ENCODE measurements at places on chromosomes 2 and 18.

DNA sequence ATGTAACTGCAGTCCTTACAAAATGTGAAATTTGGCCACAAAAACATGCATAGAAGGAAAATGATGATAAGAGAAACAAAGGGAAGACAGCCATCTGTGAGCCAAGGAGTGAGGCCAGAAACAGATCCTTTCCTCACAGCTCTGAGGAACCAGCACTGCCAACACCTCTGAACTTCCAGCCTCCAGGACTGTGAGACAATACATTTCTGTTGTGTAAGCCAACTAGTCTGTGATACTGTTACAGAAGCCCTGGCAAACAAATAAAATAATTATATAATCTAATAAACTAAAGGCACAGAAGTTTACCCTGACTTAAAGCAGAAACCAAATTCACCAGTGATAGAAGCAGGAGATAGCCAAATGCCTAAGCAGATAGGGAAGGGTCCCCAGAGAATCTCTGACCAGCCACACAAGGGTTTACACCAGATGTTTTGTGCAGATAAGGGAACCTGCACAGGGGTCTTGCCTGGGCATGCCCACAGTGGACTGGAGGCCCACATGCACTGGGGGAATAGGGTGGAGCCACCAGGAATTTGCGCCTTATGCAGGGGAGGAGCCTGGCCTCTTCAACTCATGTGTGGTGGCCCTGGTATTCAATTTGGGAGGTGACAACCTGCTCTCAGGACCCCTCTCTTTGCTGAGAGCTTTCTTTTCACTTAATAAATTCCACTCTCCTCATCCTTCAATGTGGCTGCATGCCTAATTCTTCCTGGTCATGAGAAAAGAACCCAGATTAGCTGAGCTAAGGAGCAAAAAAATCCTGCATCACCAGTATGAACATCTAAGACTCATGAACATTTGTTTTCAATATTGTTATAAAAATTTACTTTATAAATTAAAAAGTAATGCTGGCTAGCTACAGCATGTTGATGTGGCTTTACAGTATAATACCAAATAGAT, 3.8 kb upstream of the GCC2 start:
- DNase-seq: no peak

DNA sequence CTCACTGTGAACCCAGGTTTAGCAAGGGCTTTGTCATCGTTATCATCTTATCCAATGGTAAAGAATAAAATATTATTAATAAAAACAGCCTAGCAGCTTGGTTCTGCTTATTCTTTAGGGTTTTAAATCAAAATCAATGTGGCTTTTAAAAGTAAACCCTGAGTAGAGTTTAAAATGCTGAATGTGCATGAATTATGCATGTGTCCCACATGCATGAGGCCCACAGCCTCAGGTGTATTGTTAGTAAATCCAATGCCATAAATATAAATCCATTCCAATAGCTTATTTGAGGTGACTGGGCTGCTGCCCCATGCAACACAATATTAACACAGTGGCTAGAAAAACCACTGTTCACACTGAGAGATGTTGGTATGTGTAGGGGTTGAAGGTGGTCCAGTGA, 254.1 kb downstream of the HNMT start:
- no peak for DNase-seq

GRCh38 chr18:79553154-79553553, 126.4 kb upstream of the CTDP1 start:
- DNase-seq: no peak

- DNase-seq: peak; percentile 59
These were observed 112.0 kb downstream of the CYP26B1 start for GRCh38 chr2:72035518-72036172.

DNA sequence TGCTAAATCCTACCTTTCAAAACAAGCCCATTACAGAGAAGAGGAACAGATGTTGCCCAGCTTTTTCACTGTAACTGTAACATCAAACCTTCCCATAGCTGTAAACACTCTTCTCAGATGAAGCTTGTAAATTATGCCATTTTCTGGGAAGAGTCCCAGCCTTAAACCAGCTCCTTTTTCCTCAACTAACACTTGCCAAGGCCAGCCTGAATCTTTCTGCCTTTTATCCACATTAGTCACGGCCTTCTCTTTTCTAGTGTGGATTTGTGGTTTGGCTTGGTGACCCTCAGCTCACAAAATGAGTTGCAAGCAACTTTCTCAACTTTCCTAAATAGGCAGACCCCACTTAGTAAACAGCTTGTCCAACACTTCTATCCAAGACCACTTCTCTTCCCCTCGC, 90.2 kb downstream of the CABLES1 start:
- DNase-seq: no peak

- DNase-seq: no peak
These were observed 817.1 kb upstream of the FSHR start for GRCh38 chr2:49971453-49971852.

- no peak for DNase-seq
These were observed 274.7 kb downstream of the ZNF521 start for GRCh38 chr18:25077038-25077943.

GRCh38 chr2:180716186-180717180, 263.9 kb upstream of the UBE2E3 start:
- DNase-seq: no peak

GRCh38 chr2:64853306-64853705, 135.9 kb upstream of the SLC1A4 start:
- no peak for DNase-seq

GRCh38 chr2:212330263-212330662, 208.3 kb downstream of the ERBB4 start:
- DNase-seq: no peak

GRCh38 chr2:48380208-48380607, 149.7 kb upstream of the STON1 start:
- no peak for DNase-seq

GRCh38 chr2:138615257-138615656, 113.7 kb downstream of the SPOPL start:
- peak; percentile 78 for DNase-seq

GRCh38 chr2:190875891-190876290, 4.7 kb upstream of the GLS start:
- DNase-seq: no peak

GRCh38 chr18:72799106-72799505, 68.7 kb downstream of the NETO1 start:
- DNase-seq: no peak

DNA sequence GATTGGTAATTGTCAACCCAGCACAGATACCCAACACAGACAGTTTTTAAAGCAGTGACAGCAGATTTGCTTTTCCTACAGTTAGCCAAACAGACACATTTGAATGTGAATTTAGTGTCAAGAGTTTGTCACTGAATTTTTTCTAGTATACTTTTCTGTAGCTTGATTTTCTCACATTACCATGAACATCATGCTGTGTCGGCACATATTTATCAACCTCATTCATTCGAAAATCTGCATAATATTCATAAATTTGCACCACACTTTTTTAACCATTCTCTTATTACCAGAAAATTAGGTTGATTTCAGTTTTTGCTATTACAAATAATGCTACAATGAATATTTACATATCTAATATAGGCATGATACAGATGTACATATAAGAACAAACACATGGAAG, 27.0 kb upstream of the DSG3 start:
- no peak for DNase-seq

DNA sequence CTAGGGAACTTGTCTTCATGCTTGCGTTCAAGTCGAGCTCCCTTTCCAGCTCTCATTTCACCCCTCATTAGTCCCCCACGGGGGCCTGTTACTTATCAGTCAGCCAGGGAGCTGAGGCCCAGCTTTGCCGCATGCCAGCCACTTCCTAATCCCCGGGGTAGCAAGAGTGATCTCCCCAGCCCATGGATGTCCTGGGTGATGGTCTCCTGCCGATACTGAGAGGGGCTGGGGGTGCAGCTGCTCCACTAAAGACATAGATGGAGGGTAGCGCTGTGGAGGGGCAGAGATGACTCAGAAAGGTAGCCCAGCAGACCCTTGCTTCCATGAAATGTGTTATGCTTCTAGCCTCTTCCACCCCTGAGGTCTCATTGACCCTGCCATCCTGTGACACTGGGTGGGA, 314.0 kb upstream of the EPAS1 start:
- no peak for DNase-seq

- DNase-seq: no peak
These were observed 23.5 kb downstream of the TRPM8 start for GRCh38 chr2:233940376-233941276.

DNA sequence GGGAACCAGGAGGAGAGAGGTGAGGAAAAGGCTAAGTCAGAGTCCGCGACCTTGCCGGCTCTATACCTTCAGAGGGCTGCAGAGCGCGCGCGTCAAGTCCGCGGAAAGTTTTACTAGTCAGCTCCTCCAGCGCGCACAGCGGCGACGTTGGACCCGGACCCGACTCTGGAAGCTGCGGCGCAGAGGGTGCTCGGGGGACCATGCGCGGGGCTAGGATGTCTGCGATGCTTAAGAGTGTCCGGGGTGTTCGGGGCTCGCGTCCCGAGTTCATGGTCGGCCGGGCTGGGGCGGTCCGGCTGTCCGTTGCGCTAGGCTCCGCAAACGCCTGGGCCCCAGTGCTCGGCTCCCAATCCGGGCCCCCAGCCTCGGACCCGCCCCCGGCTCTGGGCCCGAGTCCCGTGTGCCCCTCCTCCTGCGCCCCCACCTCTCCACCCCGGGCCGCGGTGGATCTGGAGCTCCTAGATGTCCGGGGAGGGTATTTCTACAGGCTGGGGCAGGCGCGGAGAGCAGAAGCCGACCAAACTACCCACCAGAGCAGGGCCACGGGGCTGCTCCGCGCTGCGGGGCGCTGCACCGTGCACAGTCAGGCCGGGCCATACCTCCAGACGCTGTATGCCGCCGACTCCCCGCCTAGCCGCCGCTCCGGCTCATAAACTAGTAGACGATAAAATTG, at the start of gene LBX2:
Gene LBX2, minus strand, starts transcription at position 337 of the 673 bp plus-strand sequence. Its CDS starts 66 bp downstream, at position 271.
- DNase-seq: no peak

- DNase-seq: peak; percentile 64
These were observed 80.9 kb downstream of the XDH start for GRCh38 chr2:31333527-31334183.

GRCh38 chr2:104582471-104582870, 271.4 kb upstream of the POU3F3 start:
- no peak for DNase-seq

- DNase-seq: no peak
These were observed 85.3 kb upstream of the GALNT5 start for GRCh38 chr2:157172239-157172638.

DNA sequence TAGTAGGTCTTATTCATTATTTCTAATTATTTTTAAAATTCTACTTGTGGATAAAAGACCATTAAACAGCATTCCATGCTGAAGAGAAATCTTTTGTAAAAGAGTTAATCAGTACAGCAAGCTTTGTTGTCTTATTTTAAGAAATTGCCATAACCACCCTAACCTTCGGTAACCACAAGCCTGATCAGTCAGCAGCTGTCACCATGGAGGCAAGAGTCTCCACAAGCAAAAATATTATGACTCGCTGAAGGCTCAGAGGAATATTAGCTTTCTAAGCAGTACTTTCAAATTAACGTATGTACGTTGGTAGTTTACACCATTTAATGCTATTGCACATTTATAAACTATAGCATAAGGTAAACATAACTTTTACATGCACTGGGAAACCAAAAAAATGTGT, 650.5 kb upstream of the LINC00305 start:
- DNase-seq: no peak

- no peak for DNase-seq
These were observed 17.3 kb downstream of the CCDC93 start for GRCh38 chr2:117996525-117996924.

GRCh38 chr2:204066051-204066450, 129.5 kb downstream of the ICOS start:
- DNase-seq: no peak

DNA sequence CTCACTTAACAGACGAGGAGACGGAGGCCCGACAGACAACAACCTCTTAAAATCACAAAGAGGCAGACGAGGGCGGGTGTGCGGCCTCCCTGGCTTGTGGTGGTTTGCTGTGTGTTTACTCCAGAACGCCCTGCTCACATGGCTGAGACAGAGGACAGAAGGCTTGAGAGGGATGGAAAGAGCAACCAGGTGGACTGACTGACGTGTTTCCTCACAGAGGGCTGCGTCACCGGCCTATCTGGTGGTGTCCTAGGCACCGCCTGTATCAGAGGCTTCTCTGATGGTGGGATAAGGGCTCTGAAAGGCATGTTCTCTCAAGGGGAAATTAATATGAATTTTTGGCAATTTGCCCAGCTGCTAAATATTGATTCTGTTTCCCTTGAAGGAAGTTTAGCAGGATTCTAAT, 47.0 kb upstream of the RALBP1 start:
- DNase-seq: no peak

DNA sequence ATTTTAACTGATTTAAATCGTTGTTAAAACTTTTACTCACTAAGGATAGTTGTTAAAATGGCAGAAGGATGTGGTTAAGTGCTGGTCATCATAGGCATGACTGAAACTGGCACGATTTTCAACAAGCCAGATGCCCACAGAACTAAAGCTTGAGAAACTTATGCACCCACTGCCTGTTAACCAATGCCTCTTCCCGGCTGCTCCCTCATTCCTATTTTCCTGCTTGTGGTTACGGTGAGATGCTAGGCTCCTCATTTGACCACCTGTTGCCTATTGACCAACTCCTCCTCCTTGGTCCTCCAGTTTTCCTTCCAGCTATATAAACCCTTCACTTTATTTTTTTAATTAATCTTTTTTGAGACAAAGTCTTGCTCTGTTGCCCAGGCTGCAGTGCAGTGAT, 238.7 kb downstream of the TFCP2L1 start:
- DNase-seq: no peak

DNA sequence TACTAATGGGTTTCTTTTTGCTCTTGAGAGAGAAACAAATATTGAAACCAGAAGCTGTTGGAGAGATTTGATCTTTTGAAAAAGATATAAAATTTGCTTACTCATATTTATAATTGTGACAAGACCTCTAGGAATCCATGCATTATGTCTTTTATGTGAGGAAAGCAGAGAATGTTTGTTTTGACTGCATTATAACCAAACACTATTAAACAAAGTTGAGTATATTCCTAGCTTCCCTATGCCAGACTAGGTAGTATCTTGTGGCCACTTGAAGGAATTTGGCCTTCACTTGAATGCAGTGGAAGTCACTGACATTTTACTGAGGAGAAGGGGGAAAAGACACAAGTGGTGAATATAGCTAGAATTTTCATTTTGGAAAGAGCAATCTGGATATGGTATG, 521.8 kb upstream of the ZEB2 start:
- no peak for DNase-seq

DNA sequence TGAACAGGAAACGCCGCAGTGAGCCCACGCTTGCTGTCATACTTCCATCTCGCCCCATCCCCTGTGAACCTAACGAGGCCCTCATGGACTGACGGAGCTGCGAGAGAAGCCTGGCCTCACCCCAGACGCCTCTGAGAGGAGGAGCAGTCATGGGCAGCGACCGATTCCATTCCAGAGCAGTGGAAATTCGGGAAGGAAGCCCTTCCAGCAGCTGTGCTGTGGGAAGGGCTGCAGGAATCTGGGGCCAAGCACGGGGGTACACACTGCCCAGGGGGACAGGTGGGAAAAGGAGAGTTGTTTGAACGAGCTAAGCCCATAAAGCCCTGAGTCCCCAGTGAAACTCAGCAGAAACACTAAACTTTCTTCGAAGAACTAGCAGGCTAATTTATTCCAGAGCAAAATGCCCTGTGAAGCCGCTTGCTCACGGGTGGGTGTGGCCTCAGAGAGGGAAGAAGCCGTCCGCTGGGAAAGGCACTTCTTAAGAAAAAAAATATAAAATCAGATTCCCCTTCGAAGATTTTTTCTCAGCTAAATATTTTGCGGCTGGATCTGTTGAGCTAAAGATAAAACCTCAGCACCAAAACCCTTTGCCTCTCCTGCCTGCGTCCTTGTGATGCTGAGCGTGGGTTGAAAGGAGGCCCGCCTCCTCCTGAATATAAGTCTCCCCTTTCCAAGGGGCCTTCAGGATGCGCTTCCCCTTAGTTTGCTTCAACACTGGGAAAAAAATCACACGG, 38.2 kb downstream of the ANKMY1 start:
- no peak for DNase-seq

GRCh38 chr2:219079417-219079816, 18.7 kb upstream of the IHH start:
- DNase-seq: no peak

Measured in keratinocyte (primary cell).